Pancreas (tissue), 10 donors: ENCODE measurements at places on chromosomes 2 and 18.

GRCh38 chr2:140085674-140086073, 1305.5 kb upstream of the NXPH2 start:
- DNase-seq, result no peak

- no peak for DNase-seq
Measured at GRCh38 chr18:53426666-53427184, 797.7 kb downstream of the MBD2 start.

DNA sequence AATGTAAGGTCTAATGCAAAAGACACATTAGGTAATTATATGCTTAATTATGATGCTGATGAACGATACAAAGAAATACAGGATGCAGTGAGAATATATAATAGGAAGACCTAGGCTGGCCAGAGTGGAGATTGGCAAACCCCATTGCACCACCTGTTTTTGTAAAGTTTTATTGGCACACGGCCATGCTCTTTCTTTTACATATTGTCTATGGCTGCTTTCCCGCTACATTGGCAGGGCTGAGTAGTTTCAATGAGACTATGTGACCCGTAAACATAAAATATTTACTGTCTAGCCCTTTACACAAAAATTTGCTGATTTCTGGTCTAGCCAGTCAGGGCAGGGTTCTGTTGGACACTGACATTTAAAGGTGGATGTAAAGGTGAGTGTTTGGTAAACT, 5.4 kb downstream of the SEC11C start:
- DNase-seq, result no peak

- no peak for DNase-seq
Measured at GRCh38 chr2:213229814-213230213, 54.5 kb upstream of the SPAG16 start.

DNA sequence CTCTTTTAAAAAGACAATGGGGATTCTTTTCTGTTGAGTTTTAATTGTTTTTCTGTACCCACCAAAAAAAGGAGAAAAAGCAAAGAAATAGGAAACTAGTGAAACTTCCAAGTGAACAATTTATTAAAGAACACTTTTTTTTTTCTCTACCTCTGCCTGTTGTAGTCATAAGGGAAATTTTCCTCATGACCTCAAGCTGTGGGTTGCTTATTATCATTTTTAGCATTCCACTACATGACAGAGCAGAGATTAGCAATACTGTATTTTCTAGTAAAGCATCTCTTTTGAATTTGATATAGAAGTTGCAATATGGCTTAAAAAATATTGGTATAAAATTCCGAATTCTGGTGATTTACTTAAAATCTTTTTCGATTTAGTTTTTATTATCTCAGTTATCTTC, 87.9 kb upstream of the LRRTM1 start:
- no peak for DNase-seq

- no peak for DNase-seq
Measured at GRCh38 chr2:102514061-102514785, 41.2 kb downstream of the SLC9A4 start.

DNA sequence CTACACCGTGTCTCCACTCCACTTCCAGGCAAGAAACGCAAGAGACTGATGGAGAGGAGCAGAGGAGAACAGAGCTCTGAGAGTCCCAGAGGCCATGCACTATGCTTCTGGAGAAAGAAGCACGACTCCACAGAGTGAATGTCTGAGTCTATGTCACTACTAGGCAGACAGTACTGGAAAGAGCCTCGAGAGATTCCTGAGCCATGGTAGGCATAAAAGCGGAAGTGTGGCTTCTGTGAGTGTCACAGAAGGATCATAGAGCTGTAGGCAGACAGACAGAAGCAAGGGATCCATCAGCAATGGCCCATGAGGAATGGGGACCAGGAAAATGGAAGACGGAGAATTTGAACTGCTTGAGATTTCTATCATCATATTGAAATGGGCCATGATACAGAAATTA, 542.6 kb downstream of the ZEB2 start:
- no peak for DNase-seq

GRCh38 chr18:58871514-58872420, 7.1 kb downstream of the ZNF532 start:
- no peak for DNase-seq

DNA sequence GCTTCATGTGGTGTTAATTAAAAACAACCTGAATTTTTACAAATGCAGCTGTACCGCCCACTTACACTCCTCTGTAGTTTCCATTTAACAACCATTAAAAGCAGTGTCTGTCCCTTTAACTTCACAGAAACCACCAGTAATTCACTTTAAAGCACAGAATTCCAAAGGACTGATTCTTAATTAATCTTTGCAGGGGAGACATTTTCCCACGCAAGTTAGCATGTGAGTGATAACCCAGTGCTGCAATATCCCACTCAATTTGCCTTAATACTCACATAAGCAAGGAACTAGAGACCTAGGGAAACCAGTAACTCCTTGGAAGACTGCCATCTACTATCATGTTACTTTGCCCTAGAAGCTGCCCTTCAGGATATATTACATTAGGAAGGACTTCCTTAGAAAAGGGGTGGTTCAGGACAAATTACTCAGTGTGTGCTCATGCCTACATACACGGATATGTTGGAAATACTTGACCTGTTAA, 102.3 kb downstream of the OSR1 start:
- DNase-seq, result no peak

GRCh38 chr18:76195601-76196000, 299.4 kb downstream of the ZNF516 start:
- no peak for DNase-seq

DNA sequence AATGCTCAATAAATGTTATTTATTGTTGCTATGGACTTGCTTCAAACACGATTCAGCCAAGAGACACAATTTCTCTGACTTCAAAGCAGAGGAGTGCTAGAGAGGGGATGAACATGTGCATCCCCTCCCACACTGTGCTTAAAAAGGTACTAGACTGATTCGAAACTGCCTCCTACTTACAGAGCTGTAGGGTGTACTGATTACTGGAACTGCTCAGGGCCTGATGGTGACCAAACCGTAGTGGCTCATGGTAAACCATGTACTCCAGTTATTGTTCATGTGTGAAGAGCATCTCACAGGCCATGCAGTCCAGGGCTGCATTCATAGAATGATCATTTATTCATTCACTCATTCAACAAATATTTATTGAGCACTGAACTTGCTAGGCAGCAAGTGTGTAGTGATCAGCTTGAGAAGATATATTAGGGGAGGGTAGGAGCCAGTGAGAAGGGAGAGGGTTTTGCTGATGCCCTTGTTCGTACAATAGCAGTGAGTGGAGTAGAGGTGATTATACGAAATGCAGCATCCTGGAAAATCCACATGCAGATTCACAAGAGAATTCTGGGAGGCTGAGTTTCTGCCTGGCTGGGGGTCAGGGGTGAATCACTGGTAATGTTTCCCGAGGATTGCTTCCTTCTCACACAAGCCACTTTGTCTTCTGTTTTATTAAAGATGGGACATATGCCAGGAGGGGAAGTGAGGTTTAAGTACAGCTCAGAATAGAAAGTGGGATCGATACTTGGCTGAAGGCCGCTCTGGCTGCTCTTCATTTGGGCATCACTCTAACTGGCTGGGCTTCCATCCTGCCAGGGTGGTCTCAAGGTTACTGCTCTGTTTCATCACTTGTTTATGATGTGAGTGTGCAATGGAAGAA, 245.4 kb downstream of the RAD51AP2 start:
- DNase-seq, result peak; percentile 16

- no peak for DNase-seq
Measured at GRCh38 chr2:63772061-63772460, 69.6 kb upstream of the UGP2 start.

- DNase-seq, result no peak
Measured at GRCh38 chr2:1976112-1976511, 231.8 kb upstream of the PXDN start.

GRCh38 chr2:135164431-135164830, 112.3 kb downstream of the RAB3GAP1 start:
- DNase-seq, result no peak

DNA sequence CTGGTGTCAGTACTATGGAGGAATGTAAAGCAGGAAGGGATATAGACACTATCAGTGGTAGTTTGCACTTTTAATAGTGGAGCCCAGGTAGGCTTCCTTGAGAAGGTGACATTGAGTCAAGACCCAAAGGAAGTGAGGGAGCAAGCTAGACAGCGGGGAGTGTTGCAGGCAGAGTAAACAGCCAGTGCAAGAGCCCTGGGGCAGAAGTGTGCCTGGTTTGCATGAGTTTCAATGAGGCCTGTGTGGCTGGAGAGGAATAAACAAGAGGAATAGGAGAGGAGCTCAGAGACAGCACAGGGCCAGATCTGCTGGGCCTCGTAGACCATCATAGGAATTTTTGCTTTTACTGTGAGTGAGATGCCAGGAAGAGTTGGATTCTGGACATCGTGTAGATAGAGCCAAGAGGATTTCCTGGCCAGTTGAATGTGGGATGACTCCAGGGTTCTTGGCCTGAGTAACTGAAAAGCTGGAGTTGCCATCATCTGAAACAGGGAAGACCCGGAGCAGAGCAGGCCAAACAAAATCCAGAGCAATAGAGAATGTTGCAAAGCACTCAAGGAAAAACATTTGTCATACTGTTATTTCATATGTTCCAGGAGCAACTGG, 102.5 kb downstream of the SP3 start:
- no peak for DNase-seq

GRCh38 chr2:20049637-20050036, 1.8 kb downstream of the LAPTM4A start:
- DNase-seq, result no peak

DNA sequence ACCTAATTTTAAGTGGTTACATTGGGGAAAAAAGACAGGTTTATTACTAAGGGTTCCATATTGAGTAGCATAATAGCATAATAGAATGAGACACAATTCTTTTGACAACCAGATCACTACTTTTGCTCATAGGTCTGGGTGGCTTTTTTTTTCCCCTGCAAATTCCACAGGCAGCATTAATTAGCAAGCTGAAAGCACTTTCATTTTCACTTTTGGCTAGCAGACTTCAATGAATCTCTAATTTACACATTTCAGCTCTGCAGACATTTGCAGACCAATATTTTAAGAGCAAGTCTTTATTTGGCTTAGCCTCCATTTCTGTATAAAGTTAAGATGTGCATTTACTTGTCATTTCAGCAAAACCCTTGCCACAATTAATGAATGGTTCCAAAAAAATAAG, 185.5 kb downstream of the NOL4 start:
- no peak for DNase-seq

GRCh38 chr2:202069170-202070067, 3.6 kb upstream of the KIAA2012 start:
- no peak for DNase-seq

GRCh38 chr18:3538954-3539617, 89.1 kb downstream of the TGIF1 start:
- no peak for DNase-seq

DNA sequence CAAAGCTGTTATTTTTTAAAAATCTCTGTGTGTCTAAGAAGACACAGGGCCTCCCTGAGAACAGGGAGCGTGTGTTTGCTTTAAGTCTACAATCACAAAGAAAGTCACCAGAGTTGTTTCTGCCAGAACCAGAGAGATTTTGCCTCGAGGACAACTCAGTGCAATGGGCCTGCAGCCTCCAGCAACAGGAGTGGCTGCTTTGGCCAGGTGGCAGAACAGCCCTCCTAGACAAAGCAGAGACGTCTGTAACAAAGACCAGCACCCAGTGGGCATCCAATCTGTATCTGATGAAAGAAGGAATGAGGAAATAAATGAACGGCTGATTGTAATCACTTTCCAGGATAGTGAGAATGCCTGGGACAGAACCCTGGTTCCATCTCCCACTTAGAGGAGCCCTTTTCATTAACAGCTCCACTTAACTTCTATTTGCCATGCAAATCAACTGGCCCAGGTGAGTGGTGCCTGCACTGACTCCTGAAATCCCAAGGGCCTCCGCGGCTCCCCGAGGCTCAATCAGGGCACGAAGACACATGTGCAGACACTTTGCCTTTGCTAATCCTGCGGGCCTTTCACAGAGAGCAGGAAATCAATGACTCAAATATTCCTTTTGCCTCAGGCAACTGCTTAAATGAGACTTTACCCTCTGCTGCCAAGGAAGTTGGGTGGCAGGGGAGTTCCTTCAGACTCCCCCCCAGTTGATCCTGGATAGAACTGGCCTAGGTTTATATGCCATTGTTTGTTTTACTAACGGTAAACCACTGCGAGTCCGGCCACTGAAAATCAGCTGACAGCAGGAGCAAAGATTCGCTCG, 146.5 kb downstream of the CABLES1 start:
- no peak for DNase-seq

- no peak for DNase-seq
Measured at GRCh38 chr2:43356774-43357173, 130.4 kb upstream of the ZFP36L2 start.

GRCh38 chr18:50545936-50546335, 14.0 kb upstream of the MAPK4 start:
- no peak for DNase-seq

GRCh38 chr2:190853531-190854383, 26.9 kb upstream of the GLS start:
- DNase-seq, result no peak

- no peak for DNase-seq
Measured at GRCh38 chr18:31401156-31402025, 24.8 kb downstream of the DSG4 start.

DNA sequence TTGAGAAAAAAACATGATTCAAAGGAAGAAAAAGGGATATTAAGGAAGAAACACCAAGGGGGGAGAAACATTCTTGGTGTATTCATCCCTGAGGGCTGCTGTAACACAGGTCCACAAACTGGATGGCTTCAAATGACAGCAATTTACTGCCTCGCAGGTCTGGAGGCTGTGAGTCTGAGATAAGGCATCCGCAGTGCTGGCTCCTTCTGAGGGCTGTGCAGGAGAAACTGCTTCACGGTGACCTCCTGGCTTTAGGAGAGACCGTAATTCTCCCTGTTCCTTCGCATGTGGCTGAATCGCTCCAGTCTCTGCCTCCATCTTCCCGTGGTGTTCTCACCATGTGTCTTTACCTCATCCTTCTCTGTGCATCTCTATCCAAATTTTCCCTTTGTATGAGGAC, 490.7 kb downstream of the EIPR1 start:
- no peak for DNase-seq

- DNase-seq, result no peak
Measured at GRCh38 chr18:43303376-43303775, 26.1 kb upstream of the SYT4 start.

GRCh38 chr2:240421381-240421780, 14.1 kb upstream of the GPC1 start:
- no peak for DNase-seq

GRCh38 chr18:67408240-67408639, 108.3 kb downstream of the DSEL start:
- no peak for DNase-seq

GRCh38 chr18:3305354-3305762, 43.4 kb downstream of the MYL12B start:
- DNase-seq, result no peak

- no peak for DNase-seq
Measured at GRCh38 chr2:26612034-26612433, 29.1 kb downstream of the CIB4 start.

- no peak for DNase-seq
Measured at GRCh38 chr18:42413870-42414269, 458.8 kb downstream of the PIK3C3 start.

- DNase-seq, result no peak
Measured at GRCh38 chr2:226423498-226423960, 376.1 kb downstream of the IRS1 start.

GRCh38 chr2:236261452-236261851, 2.8 kb downstream of the ASB18 start:
- DNase-seq, result no peak

GRCh38 chr2:135762022-135762421, 20.4 kb downstream of the UBXN4 start:
- DNase-seq, result no peak
